ENCODE measurements at places on chromosomes 1 and 21.

DNA sequence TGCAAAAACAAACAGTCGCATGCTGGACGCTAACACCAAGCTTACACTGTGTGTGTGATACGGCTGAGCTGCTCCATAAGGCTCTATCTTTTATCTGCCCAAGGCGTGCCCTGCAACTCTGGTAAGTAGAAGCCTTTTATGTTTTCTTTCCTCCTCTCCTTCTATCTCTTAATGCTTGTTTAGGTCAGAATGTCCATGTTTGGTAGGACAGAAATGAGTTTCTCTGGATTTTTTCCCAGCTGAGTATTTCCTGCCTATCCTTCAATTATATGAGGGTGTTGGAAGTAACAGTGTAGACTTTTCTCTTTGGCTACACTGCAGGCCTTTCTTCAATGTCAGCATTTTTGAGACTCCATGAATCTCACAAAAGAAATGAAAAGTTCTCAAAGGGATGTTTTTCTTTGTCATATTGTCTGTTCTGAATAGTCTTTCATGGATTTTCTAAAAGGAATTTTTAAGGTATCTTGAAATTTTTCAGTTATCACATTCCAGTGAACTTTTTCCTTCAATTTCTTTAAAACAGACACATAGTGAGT lies 124.2 kb downstream of the MACF1 start:
- DNase-seq, result no peak

DNA sequence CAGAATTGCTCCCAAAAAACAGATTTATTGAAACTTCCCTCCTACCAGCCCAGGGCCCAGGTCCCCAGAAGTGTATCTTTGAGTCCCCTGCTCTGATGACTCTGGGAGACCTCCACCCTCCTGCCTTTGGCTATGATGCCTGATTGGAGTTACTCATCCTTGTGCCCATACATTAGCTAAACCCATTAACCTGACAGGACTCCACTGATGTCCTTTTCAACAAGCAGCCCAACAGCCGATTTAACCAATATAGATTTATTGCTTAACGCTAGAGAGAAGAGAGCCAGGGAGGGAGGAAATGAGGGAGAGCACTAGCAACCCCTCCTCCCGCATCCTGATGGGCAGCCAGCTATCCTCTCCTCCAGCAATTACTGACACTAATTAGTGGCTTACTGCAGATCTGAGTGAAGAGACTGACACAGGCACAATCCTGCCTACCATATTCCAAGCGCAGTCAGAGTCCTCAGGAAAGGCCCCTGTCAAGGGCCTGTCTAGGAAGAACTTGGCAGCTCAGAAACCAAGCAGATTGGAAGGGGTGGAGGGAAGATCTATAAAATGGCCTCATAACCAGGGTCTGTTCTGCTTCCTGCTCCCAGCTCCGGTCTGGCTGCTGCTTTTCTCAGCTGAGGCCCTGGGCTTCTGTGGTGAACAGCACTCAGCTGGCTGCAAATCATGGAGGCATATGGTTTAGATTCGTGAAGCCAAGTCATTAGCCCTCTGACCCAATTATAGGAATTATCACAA lies 484.5 kb upstream of the DAB1 start:
- DNase-seq, result no peak

- no peak for DNase-seq
Observed at GRCh38 chr1:54280651-54281050, 80.7 kb downstream of the MRPL37 start.

DNA sequence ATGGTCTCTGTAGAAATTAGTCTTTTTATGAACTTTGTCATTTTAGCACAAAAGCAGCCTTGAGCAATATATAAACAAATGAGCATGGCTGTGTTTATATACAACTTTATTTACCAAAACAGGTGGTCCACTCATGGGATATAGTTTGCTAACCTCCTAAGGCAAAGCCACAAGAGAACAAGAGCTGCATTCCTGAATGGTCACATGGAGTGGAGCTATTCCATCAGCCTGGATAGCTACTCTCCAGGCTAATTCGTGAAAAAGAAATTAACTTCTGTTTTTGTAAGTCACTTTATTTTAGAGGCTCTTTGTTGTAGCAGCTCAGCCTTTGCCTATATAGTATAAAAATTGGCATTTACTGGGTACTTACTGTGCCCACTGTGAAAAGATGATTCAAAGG lies 163.3 kb upstream of the FAM78B start:
- DNase-seq, result no peak

GRCh38 chr1:29344336-29344735 lies 108.0 kb downstream of the PTPRU start:
- DNase-seq, result no peak

GRCh38 chr1:96722958-96723357 lies 1.4 kb downstream of the PTBP2 start:
- DNase-seq, result no peak

DNA sequence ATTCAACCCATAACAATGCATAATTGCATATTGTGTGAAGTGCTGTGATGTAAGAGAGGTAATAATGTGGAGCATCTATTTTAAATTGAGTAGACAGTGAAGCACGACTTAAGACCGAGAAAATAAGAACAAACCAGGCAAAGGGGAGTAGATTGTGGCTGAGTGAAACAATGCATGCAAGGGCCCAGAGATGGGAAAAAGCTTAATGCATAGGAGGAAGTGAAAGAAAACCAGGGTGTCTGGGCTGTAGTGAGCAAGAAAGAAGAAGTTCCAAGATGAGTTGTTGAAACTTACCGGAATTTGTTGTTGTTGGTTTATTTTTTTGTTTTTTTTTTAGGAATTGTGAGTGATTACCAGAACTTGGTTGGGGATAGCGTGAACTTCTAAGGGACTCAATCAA lies 104.7 kb downstream of the SNX7 start:
- no peak for DNase-seq

All from NCI-H1048 (cell line).